Stimulated activated CD4-positive, alpha-beta T cell treated with anti-CD3 and anti-CD28 coated beads, Interleukin-15, amount 100 ng/mL, for 1 hour (primary cell): ENCODE measurements at places on chromosomes 5 and 9.

GRCh38 chr5:158952951-158953350 lies 146.8 kb downstream of the EBF1 start:
- no peak for DNase-seq

DNA sequence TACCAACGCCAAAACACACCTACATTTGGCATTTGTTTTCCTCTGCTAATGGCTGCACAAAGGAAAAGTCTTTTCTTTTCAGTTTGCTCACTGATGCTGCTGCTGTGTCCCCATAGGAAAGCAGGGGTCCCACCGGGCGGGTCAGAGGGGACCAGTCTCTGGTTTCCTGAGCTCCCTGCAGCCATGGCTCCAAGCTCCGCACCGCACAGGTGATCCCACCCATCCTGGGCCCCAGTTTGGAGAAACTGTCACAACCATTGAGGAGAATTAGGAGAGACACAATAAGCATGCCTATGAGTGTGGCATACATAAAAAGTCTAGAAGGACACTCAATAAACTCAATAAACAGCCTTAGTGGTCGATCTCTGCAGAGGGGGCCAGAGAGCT lies 19.9 kb downstream of the MED10 start:
- no peak for DNase-seq

- no peak for DNase-seq
Measured at GRCh38 chr5:62273687-62274086, 32.3 kb upstream of the KIF2A start.

DNA sequence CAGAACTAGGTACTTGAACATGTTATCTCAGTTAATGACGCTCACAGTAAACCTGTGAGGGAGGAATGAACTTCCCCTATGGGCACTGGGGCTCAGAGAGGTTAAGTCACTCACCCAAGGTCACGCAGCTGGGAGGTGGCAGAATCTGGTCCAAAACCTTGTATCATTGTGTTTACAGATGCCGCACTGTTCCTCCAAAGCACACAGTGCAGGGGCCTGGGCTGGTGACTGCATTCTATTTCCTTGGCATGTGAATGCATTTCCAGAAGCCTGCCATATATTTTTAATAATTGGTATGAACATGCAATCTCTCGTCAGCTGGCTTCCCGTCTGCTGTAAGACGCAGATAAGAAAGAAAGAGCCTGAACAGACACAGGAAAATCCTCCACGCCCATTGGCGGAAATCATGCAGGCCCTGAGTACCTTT lies 77.0 kb upstream of the TBC1D2 start:
- DNase-seq: no peak

GRCh38 chr5:38013107-38013506 lies 173.3 kb upstream of the GDNF start:
- DNase-seq: no peak

DNA sequence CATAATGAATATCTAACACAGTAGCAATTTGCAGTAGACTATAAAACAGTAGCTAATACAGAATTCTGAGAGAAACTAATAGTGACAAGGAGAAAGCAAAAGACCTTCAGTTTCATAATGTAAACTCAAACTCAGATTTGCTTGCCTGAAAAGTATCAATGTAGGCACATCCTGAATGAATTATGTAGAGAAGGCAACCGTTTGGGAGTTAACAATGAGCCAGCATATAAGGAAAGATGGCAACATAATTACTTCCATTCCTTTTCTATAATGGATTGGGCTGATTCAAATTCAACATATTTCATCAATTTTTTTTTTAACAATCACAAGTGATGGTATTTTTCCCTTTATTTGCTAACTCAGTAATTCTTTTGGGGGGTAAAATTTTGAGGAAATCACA lies 261.6 kb downstream of the SEMA5A start:
- no peak for DNase-seq

DNA sequence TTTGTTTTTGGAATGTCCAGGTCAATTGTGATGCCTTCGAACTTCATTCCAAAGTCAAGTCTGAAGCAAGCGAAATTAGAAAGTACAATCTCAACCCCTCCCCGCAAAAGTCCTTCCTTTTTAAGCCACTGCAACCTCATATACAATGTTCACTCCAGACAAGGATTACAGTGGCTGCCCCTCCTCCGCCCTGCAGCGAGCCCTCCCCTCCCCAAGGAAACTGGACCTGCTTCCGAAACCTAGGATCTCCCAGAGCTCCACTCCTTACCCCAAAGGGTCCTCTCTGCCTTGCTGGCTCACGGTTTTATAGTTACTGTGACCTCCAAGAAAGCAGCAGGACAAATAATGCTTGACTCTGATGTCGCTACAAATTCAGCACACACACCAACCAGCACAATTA lies 10.4 kb downstream of the LRRC14B start:
- no peak for DNase-seq

GRCh38 chr9:13513286-13513685 lies 233.8 kb upstream of the MPDZ start:
- DNase-seq: no peak

GRCh38 chr5:96133341-96134079 lies 171.9 kb upstream of the ELL2 start:
- no peak for DNase-seq

DNA sequence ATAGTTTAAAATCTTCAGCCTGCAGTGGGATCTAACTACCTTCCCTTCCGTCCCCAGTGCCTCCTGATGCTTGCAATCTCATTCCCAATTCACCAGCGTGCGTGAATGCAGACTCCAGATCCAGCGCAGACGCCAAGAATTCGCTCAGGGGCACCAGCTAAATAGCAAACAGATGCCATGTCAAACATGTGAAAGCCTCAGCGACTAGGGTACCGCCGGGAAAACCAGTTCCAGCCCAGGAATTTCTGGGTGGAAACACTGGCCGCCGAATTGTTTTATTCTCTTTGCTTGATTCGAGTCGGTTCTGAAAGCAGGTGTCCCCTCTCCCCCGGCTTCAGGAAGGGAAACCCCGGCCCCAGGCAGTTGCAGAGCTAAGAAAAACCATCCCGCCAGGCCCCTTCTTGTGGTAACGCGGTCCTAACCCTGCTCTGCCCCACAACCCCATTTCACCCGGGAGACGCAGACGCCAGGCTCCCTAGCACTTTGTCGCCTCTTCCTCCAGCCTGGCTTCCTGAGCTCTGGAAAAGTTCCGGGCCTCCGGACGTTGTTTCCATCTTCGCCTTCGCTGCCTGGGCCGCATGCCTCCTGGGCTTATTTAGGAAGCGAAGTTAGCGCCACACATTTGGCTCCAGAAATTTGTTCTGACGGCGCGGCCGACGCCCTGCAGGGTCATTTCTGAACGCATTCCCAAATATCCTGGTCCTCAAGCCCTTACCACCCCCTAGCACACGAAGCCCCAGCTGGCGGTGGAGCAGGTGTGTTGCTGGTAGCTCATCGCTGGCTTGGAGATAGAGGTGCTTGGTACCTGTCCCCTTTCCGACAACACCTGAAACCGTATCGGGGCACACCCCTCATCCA lies 665 bp upstream of the LVRN start:
- DNase-seq: no peak

DNA sequence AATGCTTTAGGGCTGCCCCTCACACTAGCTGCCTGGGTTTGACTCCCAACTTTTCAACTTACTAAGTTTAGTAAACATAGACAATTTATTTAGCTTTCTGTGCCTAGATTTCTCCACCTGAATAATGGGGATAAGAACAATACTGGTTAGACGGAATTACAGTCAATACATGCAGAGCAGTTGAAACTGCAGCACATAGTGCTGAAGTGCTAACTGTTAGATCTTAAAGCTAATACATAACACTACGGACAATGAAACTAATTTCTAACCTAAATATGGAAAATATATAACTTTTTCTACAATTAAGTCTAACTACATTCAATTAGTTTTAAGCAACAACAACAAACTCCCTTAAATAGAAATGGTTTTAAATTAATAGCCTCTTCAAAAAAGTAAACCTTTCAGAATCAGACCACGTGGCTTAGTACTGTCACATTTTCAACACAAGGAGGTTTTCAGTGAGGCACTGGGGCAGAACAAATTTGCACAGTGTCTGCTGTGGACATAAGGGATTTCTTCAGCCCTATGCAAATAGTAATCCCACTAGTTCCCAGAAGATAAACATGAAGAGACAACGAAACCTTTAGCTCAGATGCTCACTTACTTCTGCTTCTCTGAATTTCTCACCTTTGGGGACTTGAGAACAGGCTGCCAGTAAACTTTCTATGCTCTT lies 293.4 kb downstream of the EDIL3 start:
- no peak for DNase-seq

DNA sequence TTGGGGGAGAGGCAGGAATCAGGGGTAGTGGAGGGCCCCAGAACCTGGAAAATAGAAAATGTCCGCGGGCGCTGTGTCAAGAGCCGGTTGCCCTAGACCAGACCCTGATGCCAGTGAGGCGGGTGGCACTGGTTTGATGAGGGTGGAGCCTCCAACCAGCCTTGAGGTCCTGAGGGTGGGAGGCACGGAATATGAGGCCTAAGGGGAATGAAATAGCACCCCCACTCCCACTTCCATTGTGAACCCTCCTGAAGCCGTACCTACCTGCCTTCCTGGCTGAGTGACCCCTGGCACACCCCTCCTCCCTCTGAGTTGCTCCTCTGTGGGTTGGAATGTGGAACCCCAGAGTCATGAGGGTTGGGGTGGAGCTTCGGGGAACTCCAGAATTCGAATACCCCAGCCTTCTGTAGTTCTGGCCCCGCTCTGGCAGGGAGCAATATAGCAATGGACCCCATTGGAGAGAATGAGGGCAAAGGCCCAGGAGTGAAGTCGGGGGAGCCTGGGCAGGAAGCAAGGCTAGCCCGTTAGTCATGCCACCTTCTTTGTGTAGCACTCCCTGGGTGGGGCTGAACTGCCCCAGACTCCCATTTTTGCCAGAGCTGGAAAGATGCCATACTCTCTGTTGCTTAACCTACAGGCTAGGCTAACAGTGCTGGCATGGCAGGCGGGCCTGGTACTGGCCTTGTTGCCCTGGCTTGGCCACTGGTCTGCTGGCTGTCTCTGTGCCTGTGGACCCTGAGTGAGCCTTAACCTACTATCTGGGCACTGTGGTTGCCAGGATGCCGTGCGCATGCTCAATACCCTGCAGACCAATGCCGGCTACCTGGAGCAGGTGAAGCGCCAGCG lies 1.0 kb downstream of the FPGS start:
- no peak for DNase-seq

DNA sequence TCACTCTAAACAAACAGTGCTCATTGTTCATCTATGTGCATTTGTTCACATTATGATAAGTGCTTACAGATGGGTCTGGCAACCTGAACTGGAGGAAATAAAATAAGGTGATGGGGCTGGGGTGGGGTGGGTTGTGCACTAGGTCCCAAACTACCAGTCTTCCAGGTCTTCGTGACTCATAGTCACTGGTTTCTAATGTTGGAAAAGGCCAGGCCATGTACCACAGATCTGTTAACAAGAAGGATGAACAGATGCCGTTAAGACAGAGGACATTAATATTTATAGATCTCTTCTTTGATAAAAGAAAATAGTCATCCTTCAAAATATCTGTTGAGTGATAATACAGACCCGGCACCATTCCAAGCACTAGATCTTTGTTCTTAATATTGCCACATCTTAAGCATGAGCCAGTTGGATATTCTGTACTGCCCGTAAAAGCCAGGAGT lies 71.4 kb upstream of the STARD4 start:
- no peak for DNase-seq

GRCh38 chr9:131891598-131891997 lies 151.7 kb upstream of the RAPGEF1 start:
- DNase-seq: no peak

- no peak for DNase-seq
Measured at GRCh38 chr9:136370687-136371532, 2.6 kb downstream of the CARD9 start.

DNA sequence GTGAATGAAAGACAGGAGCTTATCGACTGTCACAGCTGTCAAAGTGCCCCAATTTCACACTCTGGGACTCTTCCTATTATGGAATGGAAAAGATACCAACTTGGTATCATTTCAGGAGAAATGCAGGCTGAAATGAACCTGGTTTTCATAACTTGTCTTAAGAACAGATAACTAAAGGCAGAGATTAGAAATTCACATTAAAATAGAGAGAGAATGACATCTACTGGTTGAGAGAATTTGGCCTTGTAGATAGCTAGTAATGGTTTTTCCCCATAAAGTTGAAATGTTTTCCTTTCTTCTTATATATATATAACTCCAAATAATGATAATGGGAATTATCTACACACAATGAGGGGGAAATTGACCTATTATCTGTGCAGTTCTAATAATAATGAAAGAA lies 600.2 kb upstream of the CCNG1 start:
- DNase-seq: no peak

- DNase-seq: no peak
Measured at GRCh38 chr9:85182383-85182782, 512.9 kb downstream of the NTRK2 start.
